ENCODE measurements at places on chromosomes 13 and 19.

DNA sequence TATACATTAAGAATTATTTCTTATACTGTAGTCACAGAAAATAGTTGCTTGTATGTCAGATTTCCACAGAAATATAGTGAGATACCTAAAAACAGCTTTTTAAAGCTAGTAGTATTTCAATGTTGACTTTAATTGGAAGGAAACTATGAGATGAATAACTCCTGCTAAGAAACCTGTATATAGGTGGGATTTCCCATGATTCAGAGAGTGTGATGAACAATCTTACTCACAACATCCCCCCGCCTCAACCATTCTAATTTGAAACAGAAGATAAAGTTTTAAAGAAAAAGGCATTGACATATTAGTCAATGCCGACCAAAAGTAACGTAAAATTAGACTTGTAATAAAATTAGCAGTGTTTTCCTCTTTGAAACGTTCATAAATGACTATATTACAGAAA, 1.4 kb upstream of the MIR17HG start:
- DNase-seq = no peak

DNA sequence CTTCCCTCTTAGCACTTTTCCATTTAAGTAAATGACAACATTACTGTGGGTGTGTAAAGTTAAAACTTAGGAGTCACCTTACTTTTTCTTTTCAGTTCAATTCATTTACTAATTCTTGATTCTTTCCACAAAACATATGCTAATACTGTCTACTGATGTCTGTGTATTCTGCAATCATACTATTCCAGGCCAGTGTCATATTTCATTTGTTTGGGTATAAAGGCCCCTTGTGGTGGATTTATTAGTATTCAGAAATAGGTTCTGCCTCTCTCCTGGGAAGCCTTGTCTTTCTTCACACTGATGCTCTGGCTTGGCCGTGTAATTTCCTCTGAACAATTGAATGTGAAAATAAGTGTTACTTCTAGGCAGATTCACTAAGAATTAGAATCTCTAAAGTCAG, 621.9 kb upstream of the SPRY2 start:
- DNase-seq = no peak

GRCh38 chr19:35949131-35949530, 13.0 kb downstream of the LRFN3 start:
- no peak for DNase-seq

GRCh38 chr13:59399513-59399912, 764.2 kb downstream of the DIAPH3 start:
- no peak for DNase-seq

DNA sequence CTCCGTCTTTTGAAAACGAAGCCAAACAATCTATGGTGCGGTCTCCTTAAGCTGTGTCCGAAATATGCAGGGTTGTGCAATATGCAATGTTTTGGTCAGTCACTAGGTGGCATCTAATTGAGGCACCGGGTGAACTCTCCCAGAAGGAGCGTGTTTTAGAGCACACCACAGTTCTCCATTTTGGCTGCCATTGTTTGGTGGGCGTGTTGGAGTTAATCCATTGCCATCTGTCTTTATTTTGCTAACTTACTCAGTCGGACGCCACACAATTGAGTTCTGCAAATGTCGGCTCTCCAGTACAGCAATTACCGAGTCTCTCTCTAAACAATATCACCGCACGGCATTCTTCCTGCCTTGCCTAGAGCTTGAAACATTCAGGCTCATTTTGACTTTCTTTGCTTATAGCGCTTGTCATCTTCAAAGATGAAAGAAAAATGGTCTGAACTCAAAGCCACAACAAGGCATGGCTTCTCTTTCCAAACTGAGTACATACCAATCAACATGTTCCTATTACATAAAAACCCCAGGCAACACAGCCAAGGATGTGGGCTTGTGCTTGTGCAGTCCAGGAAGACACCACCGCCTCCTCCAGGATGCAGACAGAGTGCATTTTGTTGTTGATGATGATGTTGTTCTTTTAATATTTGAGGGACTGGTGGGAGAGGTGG, 182.0 kb upstream of the SERP2 start:
- DNase-seq = no peak

- no peak for DNase-seq
Measured at GRCh38 chr13:73366241-73366640, 307.4 kb downstream of the KLF5 start.

- no peak for DNase-seq
Measured at GRCh38 chr13:51192348-51192747, 29.9 kb upstream of the FAM124A start.

DNA sequence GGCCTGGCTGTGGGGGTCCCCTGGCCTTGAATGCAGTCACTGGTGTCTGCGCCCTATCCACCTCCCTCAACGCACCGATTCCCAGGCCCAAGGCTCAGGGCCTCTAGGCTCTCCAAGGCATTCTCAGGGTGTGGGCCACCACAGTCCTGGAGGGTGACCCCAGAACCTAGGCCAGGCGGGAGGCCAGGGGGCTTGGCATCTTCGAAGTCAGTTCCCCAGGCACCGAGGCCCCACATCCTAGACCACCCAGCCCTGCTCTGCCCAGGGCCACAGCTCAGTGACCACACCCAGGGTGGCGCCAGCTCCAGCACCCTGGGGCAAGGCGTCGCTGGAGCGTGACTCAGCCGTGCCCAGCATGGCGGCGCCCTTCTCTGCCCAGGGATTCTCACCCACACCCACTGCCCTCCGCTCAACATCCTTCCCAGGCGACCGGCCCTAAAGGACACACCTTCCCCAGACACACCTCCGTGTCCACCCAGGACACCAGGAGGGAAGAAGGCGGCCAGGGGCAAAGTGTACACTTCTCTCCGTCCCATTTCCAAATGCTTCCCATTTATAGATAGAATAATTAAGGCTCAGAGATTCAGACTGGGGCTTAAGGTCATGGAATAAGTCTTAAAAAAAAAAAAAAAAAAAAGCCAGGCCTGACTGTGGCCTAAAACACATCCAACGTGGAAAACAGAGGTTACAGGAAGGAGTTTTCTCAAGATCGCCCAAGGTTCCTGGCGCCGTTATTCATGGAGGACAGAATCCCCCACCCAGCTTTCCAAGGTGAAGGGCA, 36.4 kb upstream of the NANOS3 start:
- no peak for DNase-seq

- no peak for DNase-seq
Measured at GRCh38 chr19:33193269-33193864, 763 bp upstream of the LRP3 start.

DNA sequence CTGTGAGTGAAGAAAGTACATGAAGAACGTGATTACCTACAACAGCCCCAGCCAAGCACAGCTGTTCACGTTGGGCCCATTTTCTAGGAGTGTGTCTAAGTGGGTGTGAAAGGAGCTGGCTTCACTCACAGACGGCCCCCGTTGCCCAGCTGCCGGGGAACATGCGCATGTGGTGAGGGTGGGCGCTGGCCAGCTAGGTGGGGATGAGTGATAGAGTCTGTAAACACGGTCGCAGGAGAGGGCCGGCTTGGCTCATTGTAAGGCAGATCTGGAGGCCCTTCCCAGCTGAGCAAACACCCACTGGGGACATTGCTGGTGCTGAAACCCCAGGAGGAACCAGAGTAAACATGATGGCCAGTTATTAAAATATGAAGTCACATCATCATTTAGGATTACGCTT, 160.5 kb downstream of the TEX29 start:
- no peak for DNase-seq

GRCh38 chr13:32417995-32418394, 9.9 kb downstream of the N4BP2L1 start:
- DNase-seq = no peak

DNA sequence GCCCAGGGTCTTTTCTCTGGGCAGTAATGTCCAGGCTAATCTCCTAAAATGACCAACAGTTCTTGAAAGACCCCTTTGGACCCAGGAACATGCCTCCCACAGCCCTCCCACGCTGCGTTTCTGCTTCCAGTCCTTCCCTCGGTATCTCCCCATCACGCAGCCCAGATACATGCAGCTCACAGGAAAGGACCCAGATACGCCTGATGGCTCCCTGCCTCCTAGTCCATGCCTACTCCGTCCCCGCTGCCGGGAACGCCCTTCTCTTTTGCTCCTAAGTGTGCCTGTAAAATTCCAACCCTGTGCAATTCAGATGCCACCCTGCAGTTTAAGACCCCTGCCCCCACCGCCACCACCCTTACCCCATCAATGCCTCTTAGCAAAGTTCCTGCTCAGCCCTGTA, 778 bp downstream of the MUC16 start:
- no peak for DNase-seq

GRCh38 chr19:39974377-39975155, 3.6 kb downstream of the PSMC4 start:
- DNase-seq = no peak

DNA sequence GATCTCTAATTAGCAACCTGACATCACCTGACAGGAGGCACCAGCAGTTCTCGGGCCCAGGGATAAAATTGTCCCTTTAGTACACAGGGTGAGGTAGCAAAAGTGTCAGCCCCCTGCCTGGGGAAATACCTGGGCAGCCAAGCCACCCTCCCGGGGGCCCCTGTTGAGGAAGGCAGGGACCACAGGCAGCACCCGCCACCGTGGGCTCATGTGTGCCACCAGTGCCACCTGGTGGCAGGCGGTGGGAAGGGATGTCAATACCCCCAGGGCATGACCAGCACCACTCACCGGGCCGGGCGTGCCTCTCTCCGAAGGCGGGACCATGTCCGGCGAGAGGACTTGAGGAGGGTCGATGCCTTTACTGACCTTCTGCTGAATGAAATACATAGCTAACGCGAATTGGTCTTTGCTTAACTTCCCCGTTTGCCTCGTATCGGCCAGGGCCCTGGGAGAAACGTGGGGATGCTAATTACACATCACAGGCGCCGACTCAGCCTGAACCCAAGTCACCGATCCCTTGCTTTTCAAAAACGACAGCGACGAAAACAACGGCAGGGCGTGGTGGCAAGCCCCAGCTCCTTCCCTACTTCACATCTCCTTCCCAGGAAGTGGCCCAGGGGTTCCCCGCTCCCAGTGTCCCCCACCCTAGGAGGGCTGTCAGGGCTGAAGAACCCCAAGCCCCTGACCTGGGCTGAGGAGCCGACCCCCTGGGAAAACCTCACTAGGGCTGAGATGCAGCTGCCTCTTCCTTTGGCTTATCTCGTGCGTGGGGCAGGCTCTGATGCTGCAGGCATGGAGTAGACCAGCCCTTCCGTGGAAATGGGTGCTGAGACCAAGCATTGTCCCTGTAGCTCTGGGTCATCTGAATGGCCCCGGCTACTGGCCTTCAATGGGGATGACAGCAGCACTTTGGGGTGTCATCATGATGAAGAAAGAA, 53.8 kb downstream of the EPS15L1 start:
- no peak for DNase-seq

- no peak for DNase-seq
Measured at GRCh38 chr19:5894704-5895349, 8.8 kb downstream of the NDUFA11 start.

GRCh38 chr19:6682607-6683128, 12.7 kb upstream of the TNFSF14 start:
- DNase-seq = no peak

- no peak for DNase-seq
Measured at GRCh38 chr13:95968906-95969305, 84.3 kb downstream of the UGGT2 start.

- DNase-seq = no peak
Measured at GRCh38 chr13:26719356-26719945, 41.1 kb downstream of the GPR12 start.

GRCh38 chr19:41566001-41566400, 10.0 kb upstream of the CEACAM21 start:
- no peak for DNase-seq

- no peak for DNase-seq
Measured at GRCh38 chr13:72383646-72384045, 343.8 kb downstream of the MZT1 start.

DNA sequence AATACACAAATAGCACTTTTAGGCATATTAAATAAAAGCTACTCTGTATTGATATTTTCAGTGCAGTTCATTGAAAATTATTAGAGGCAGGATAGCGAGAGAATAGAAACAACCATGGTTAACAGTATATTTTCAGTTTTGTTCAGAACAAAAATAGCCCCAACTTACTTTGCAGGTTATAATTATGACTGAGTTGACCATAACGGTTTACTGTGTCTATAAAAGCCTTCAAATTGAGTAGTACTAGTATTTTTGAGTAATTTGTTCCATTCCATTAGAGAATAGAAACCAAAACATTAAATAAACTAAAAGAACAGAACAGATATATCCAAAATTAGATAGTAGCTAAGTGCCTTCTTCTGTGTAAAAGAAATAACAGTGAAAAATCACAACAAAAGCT, 1108.4 kb upstream of the PCDH20 start:
- peak; percentile 30 for DNase-seq

- no peak for DNase-seq
Measured at GRCh38 chr13:80386002-80386401, 45.1 kb upstream of the SPRY2 start.

DNA sequence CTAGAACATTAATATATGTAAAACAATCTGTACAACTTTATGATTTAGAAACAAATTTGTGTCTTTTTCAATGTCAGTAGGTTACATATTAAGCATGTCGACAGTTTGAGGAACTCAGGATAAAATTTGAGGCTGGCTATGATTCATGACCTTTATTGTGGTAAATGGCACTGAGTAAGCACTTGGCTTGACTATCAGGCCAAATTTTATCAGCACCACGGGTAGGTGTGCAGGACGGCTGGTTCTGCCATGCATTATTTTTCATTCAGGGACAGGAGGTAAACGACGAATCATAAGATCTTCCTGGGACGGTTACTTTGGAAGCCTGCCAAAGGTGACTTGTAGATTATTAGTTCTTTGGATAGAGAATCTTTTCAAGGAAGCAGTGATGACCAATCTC, 19.9 kb upstream of the CYP4F8 start:
- DNase-seq = no peak

- DNase-seq = no peak
Measured at GRCh38 chr19:46661735-46662592, 982 bp upstream of the DACT3 start.

- no peak for DNase-seq
Measured at GRCh38 chr19:3687774-3688706, 12.2 kb downstream of the PIP5K1C start.

- no peak for DNase-seq
Measured at GRCh38 chr13:23620613-23621315, 50.6 kb downstream of the TNFRSF19 start.
